Sciatic nerve (tissue), 2 donors: ENCODE measurements at places on chromosomes 2 and 18. TPM values are rescaled to one million over a fixed set of nuclear protein-coding genes. Genes with fewer than 3 reads are reported as not detected.
A peak's percentile ranks its signal among the peaks of the same experiment; 100 is the strongest.

The EPAS1 gene
- 270 TPM for total RNA-seq

The MYO7B gene
- 0.62 TPM for total RNA-seq

The CERKL gene
- not detected for total RNA-seq

The GPC1 gene
- total RNA-seq: 85.4 TPM

The DGKD gene
- 35.8 TPM for total RNA-seq

The KIAA2012 gene
- total RNA-seq: not detected

The CAPN14 gene
- total RNA-seq: 0.36 TPM

- DNase-seq: no peak
Observed at GRCh38 chr2:133957724-133958480, 296.0 kb upstream of the MGAT5 start.

DNA sequence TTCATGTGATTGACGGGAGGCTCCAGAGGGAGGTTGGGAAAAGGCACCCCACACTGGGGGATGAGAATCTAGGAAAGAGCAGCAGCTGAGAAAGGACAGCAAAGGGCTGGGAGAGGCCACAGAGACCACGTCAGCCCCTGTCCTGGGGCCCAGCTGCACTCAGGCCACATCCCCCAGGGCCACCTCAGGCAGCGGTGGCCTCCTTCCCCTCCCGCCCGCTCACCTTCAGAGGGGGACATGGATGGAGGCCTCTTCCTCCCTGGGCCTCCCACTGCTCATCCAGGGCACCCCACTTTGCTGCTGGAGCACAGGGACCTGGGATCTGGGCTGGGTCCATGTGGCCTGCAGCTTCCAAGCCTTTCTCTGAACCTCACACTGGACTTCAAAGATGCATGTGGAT lies 199.8 kb upstream of the HDAC4 start:
- no peak for DNase-seq

- no peak for DNase-seq
Observed at GRCh38 chr2:201151127-201151981, 31.6 kb upstream of the CASP10 start.

DNA sequence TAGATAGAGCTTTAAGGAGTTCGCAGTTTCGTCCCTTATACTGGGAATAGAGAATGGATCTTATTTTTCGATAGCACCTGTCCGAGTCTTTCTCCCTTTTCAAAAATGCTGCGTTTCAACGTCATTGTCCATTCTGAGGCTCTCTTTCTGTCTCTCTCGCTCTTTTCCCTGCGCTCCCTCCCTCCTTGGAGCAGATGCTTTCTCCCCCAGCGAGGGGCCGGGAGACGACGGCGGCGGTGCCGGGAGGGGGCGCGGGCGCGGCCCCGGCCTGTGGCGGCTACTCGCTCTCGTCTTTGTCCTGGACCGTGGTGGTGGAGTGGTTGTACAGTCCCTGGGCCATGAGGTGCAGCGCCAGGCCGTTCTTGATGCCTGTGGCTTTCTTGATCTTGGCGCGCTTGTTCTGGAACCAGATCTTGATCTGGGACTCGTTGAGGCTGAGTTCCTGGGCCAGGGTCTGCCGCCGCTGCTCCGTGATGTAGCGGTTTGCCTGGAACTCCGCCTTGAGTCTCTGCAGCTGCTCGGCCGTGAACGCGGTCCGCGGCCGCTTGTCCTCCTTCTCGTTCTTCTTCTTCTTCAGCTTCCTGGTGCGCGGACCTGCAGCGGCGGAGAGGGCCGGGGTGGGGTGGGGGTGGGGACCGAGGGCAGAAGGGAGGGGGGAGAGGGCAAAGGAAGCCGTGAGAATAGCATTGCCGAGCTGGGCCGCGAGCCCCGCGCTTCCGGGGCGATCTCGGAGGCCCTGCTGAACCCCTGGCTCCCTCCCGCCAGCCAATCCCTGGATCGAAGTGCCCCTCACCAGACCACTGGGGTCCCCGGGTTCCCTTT lies 4.6 kb downstream of the EN1 start:
- no peak for DNase-seq

GRCh38 chr2:191304939-191305875 lies 60.0 kb downstream of the MYO1B start:
- DNase-seq: peak; percentile 70

- DNase-seq: no peak
Observed at GRCh38 chr18:3457261-3457724, 7.3 kb downstream of the TGIF1 start.

GRCh38 chr2:205119136-205119535 lies 563.2 kb upstream of the NRP2 start:
- DNase-seq: no peak

DNA sequence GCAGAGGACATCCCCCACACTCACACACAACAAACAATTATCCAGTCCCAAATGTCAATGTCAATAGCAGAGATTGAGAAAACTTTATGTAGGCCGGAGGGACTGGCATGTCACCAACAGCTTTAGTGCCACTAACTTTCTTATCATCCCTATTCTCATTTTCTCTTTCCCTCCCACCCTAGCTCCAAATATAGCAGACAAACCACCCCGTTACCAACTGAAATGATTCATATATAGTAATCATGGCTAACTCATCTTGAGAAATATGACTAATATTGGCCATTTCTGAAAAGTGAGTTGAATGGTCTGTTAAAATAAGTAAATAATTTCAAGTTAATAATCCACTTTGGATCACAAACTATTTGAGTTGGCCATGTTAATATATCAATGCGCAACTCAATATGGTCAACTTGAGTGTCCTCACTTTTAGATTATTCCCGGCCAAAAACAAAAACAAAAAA lies 242.1 kb upstream of the RND3 start:
- DNase-seq: no peak
